ENCODE measurements at places on chromosomes 13 and 19.
A peak's percentile ranks its signal among the peaks of the same experiment; 100 is the strongest.

GRCh38 chr13:113327391-113327765 lies 30.3 kb downstream of the LAMP1 start:
- DNase-seq = peak; percentile 12

GRCh38 chr13:99947666-99948065 lies 23.9 kb downstream of the ZIC5 start:
- DNase-seq = no peak

- no peak for DNase-seq
These were observed 28.8 kb upstream of the TMEM255B start for GRCh38 chr13:113730258-113730691.

- DNase-seq = no peak
These were observed 65.3 kb upstream of the ZNF681 start for GRCh38 chr19:23823952-23824389.

DNA sequence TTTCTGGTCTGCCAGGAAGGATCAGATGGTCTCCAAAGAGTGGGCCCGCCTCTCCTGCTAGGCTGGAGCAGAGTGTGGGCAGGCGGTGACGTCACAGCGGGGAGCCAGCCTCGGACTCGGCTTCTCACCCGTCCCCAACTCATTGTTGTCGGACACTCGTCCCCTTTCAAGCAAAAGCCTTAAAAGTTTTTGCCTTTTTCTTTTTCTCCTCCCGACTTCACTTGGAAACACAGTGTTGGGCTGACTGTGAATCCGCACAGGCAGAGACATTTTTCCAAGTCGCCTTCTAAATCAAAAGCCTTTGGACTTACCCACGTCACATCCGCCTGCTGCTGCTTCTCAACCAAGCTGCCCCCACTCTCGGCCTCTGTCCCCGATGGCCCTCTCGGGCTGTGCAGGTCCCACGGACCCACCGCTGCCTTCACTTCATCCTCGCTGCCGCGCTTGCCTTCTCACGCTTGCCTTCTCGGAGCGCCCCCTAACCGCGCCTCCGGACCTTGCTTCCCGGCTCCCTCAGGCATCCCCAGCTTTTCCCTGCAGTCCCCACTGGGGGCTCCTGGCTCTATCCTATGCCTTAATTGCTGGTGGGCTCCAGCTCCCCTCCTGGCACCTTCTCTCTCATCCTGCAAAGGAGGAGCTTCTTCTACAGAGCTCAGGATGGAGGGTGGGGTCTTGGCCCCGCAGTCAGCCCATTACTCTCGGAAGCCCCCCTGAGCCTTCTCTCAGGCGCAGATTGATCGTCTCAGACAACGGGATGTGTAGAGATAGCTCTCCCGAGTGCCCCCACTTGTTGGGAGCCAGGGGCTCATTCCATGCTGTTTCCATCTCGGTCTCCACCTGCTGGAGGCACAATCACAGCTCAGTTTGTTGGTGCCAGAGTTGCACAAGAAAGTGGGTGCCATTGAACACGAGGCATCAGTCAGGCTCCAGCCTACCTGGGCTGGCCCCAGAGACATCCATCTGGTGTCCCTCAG lies 3.9 kb upstream of the ZNF135 start:
- DNase-seq = no peak

DNA sequence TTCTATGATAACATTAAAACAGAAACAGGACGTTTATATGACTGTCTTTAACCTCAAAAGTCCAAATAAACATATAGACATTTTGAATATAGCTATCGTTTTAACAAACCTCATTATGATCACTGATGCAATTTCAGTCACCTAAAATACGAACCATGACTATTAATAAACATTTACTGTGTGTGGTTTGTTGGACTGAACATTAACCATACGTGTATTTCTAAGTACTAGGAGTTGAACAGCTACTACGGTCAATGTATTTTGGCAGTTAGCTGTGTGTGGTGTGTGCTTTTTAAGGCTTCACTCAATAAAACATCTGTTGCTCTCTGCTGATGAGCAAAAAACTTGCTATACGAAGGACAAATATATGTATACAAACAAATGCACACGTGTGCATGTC lies 281.4 kb downstream of the ABCC4 start:
- DNase-seq = no peak

DNA sequence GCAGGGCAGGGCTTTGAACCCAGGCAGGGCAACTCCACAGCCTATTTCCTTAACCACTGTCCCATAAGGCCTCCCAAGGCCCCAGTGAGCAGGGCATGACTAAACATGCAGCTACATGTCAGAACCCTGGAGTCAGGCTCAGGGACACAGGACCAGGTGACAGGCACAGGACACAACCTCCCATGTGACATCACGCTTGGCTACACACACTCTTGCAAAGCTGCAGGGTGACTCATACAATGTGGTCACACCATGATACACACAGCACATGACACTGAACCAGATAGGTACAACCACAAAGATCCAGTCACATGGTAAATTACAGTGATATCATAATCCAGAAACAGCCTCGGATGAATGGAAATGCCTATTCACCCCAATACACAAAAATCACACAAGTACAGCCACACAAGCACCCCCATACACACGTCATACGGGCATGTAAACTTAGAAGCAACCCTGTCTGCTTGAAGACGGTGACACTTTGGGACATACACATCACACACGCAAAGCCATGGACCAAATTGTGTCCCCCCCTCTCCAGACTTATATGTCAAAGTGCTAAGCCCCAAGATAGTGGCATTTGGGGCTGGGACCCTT lies 14.5 kb downstream of the KLK4 start:
- peak; percentile 48 for DNase-seq

- DNase-seq = no peak
These were observed 112.4 kb downstream of the NUFIP1 start for GRCh38 chr13:44876782-44877324.

DNA sequence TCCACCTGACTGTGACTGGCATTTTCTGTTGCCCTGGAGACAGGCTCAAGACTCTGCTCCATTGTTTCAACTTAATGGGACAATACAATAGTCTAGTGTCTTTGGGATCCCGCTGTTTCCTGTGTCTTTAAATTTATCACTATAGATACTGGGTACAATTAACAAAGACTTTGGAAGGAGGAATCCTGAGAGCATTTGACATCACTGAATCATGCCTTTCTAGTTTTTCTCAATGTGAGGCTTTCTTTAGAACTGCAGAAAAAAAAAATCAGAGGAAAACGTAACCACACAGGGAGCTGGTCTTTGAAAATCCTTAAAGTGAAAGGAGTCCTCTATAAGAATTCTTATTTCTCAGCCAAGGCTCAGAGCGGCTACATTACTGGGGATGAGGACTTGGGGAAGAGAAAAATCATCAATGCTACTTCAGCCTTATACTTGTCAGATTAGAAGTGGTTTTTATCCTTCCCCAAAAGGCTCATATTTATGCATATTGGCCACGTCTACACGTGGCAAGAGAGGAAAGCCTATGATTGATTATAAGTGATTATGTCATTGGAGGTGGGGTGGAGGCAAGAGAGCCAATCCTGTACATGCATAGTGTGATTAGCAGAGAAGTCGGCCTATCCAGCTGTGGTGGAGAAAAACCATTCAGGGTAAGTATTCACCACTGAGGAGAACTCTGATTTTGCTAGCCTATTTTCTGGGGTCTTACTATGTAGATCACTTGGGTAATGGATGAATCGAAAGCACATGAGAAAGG lies 34.4 kb upstream of the UBL3 start:
- no peak for DNase-seq

DNA sequence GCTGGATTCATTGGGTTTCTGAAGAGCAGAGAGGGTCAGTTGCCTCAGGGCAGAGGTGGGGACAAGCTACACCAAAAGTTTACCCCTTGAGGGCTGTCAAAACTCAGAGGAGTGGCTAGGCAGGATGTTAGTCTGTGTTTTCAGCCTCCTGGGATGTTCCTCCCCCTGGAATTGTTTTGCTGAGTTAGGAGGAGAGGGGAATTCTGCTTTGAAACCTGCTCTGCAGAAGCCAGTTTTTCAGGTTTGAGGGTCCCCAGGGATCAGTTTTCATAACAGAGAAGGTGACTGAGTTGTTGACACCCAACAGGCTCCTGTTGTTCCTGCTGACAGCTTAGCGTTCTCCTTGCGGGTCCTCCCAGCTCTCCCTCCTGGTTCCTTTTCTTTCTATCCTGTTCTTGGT lies 121.9 kb upstream of the TMTC4 start:
- no peak for DNase-seq

- no peak for DNase-seq
These were observed 166.6 kb downstream of the RAP2A start for GRCh38 chr13:97600458-97601075.

- DNase-seq = no peak
These were observed 2.6 kb downstream of the GPI start for GRCh38 chr19:34367624-34367957.

DNA sequence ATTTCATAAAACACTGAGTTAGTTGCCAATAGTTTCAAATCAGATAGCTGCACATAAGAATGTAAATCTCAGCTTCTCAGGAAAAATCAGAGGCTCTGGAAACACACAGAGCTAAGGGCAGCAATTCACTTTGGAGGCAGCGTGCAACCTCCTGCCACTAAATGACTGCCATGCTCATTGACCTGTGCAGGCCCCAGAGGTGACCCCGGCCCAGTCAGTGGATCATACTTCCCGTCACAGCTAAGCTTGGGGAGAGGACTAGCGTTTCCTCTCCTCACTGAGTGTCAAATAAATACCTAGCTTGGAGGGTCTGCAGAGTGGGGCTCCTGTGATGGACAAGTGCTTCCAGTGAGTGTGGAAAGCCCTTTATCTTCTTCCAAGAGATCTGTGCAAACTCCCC lies 67.2 kb downstream of the UQCRFS1 start:
- DNase-seq = no peak

- DNase-seq = no peak
These were observed 106.1 kb downstream of the HSPH1 start for GRCh38 chr13:31055589-31055988.

DNA sequence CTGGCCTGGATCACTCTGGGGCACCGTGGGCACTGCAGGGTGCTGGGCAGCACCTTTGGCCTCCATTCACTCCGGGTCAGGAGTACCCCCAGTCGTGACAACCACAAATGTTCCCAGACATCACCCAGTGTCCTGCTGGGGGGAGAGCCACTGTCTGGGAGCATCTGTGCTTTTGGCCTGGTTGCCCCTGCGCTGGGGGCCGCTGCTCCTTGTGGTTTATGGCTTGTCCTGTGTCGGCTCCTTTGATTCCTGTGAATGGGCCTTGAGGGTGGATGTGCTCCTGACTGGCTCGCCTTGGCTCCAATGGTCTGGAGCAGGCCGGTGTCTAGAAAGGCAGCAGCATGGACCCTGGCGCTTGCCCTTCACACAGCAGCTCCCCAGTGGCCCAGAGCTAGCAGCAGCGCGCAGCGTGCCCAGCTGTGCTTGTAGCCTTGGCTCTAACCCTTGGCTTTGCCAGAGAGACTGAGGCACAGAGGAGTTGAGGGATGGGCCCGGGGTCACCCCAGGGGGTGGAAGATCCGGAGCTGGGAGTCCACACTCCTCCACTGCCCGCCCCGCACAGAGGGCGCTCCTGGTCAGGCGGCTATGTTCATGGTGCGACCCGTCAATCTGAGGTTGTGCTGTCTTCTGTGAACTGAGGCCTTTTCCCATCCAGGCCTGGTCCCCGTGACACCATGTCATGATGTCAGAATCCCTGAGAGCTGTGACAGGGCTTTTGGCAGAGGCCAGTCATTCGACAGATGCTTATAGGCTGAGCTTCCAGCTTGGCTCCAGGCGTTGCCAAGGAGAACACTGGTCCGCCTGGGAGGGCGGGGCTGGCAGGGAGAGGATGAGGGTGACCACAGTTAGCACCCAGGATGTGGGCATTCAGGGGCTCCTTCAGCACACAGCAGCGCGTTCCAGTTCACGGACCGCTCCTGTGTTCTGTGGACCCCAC lies 4.1 kb downstream of the DAZAP1 start:
- no peak for DNase-seq

DNA sequence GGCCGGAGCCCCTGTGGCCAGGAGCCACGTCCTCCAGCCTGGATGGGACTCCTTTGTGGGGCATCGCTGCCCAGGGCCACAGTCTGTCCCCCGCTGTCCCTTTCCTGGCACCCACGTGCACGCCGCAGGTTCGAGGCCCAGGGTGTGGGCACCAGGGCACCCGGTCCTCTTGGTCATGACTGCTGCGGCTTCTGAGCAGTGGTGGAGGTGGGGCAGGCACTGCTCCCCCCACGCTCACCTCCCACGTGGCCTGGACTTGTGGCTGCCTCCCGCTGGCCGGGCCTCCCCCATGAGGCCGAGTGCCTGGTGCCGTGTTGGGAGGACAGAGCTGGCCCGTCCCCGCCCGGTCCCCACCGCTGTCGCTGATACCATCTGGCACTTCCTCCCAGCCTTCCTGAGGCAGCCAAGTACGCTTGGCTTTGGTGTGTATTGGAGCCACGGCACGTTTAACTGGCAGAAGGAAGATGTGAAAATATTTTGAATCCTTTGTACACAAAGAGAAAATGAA lies 12.8 kb downstream of the SPPL2B start:
- DNase-seq = no peak

- DNase-seq = no peak
These were observed 12.7 kb upstream of the ZNF121 start for GRCh38 chr19:9597027-9597426.

DNA sequence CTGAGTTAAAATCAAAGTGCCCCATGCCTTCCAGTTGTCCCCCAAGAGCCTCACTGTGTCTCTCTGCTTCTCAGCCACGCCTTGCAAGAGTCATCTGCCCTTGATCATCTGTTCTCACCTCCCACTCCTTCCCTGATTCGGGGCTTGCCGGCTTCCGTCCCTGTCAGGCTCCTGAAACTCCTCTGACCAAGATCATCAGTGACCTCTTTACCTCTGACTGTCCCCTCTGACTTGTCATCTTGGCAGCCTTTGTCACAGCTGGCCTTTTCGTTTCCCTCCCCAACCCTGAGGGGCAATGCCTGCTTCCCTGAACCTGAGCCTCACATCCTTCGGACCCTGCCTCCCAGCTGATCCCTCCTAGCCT lies 66.3 kb downstream of the MAP4K1 start:
- no peak for DNase-seq

- DNase-seq = no peak
These were observed 865 bp upstream of the CRLF1 start for GRCh38 chr19:18607226-18608101.

GRCh38 chr13:112714376-112715174 lies 24.7 kb downstream of the ATP11A start:
- DNase-seq = no peak

GRCh38 chr13:29568731-29569130 lies 26.8 kb downstream of the SLC7A1 start:
- no peak for DNase-seq

Measured in NCI-H2107 (cell line).